ENCODE measurements at places on chromosomes 5 and 9.

DNA sequence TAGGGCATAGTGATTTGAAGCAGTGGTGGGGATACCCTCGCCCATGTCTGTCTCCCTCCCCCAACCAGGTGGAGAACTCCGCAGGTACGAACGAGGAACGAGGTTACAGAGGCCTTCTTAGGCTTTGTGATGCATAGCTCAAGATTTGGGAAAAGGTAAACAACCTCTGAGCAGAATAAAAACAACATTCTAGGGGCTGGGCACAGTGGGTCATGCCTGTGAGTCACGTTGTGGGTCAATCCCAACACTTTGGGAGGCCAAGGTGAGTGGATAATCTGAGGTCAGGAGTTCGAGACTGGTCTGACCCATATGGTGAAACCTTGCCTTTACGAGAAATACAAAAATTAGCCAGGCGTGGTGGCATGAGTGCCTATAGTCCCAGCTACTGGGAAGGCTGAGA, 3.6 kb upstream of the LCP2 start:
- DNase-seq = no peak

DNA sequence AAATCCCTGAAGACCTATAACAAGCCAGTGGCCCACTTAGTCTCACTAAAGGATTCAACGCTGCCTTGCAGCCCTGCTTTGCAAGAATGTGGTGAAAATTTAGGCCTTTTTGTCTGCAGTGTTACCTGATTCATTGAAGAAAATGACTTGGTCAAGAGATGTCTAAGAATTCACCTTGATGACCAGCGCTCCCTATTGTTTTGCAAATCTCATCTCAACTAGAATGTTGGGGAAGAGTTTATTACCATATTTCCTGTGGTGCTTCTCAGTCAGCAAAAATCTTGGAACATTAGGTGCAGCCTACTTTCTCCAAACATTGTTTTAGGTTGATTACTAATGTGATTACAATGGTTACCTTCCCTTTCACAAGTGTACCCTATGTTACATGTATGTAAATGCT, 53.5 kb downstream of the PLK2 start:
- DNase-seq = no peak

- no peak for DNase-seq
These were observed 138.7 kb downstream of the AUH start for GRCh38 chr9:91223000-91223399.

DNA sequence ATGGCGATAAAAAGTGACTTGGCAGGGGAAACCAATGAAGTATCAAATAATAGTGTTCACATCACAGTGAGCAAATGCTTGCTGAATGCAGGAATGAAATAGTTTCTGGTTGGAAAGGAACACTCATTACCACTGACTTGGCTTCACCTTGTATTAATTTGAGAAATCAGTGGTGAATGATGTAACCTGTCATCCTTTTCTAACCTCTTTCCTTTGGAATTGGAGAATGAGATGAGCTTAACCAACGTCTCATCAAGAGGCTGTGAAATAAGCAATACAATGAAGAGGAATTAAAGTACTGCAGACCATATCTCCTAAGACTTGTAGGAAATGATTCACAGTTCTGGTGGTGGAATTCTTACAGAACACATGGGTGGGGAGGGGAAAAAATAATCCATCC, 192.2 kb downstream of the DMAC1 start:
- no peak for DNase-seq

GRCh38 chr5:99949361-99949760, 585.8 kb upstream of the FAM174A start:
- DNase-seq = no peak

DNA sequence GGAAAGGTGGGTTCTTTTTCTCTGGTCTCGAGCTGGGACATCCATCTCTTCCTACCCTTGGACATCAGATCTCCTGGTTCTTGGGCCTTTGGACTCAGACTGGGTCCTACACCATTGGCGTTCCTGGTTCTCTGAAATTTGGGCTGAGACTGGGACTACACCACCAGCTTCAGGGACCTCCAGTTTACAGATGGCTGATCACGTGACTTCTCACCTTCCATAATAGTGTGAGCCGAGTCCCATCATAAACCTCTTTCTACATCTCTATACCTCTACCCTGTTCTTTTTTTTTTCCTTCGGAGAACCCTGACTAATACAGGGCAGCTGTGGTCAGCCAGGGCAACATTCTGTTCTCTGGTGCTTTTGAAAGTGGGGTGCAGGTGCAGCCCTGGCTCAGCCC, 27.2 kb upstream of the RXRA start:
- DNase-seq = no peak

- DNase-seq = no peak
These were observed 49.6 kb upstream of the SMIM32 start for GRCh38 chr5:136242611-136243010.

DNA sequence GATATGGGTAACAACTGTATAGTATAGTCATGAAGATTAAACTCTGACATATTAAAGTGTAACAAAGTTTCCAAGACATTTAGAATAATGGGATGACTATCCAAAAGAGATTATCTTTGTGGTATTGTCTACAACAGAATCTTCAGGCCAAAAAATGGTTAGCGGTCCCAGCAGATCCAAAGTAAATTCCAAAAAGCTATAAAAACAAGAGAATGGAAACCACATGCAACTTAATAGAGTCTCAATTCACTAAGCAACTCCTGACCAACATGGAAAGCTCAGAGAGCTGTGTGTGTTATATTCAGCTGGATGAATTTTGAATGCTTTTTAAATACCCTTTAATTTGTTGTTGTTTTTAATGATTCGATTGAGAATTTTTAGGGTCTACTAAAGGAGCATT, 688.2 kb downstream of the CETN3 start:
- no peak for DNase-seq

GRCh38 chr5:106172681-106173532, 1497.8 kb downstream of the EFNA5 start:
- DNase-seq = no peak
